ENCODE measurements at places on chromosomes 11 and 22. TPM values are rescaled to one million over a fixed set of nuclear protein-coding genes. Genes with fewer than 3 reads are reported as not detected.

DBX1 gene
- total RNA-seq = not detected

GGA1 gene
- total RNA-seq = 83.8 TPM

APOL6 gene
- total RNA-seq = 52.3 TPM

OR2AT4 gene
- not detected for total RNA-seq

OR4D6 gene
- total RNA-seq = not detected

CENPM gene
- total RNA-seq = 5.1 TPM

CNTF gene
- total RNA-seq = 2.4 TPM

PPME1 gene
- total RNA-seq = 21.1 TPM

SNX32 gene
- 1.2 TPM for total RNA-seq

OR8D1 gene
- total RNA-seq = not detected

GAB4 gene
- 0.28 TPM for total RNA-seq
